Bronchus fibroblast of lung (primary cell): ENCODE measurements at places on chromosomes 13 and 19. TPM values are rescaled to one million over a fixed set of nuclear protein-coding genes. Genes with fewer than 3 reads are reported as not detected.

The ZNF382 gene
- total RNA-seq = 5.4 and 6.2 TPM in 2 replicates

The LGI4 gene
- total RNA-seq = not detected in 2 replicates

The SMARCA4 gene
- total RNA-seq = 85.2 and 97.4 TPM in 2 replicates

The KLK14 gene
- total RNA-seq = not detected in 2 replicates

The LATS2 gene
- total RNA-seq = 10.3 and 10.9 TPM in 2 replicates

The PLIN5 gene
- total RNA-seq = not detected in 2 replicates

The CD22 gene
- under 0.01 TPM in 1 of 2 replicates, not detected in the other for total RNA-seq

The KCNN1 gene
- 0.15 and 0.34 TPM in 2 replicates for total RNA-seq

The PRR20E gene
- total RNA-seq = not detected in 2 replicates

The CPAMD8 gene
- total RNA-seq = 0.45 and 0.50 TPM in 2 replicates

The LHB gene
- 0.45 TPM in 1 of 2 replicates, not detected in the other for total RNA-seq

The IZUMO1 gene
- total RNA-seq = under 0.01 TPM in 1 of 2 replicates, not detected in the other

The TMEM59L gene
- total RNA-seq = under 0.01 TPM in 1 of 2 replicates, not detected in the other

The LYPD5 gene
- 0.89 TPM in 1 of 2 replicates, not detected in the other for total RNA-seq

The GAPDHS gene
- not detected in 2 replicates for total RNA-seq

The NFIX gene
- total RNA-seq = 41.0 and 42.9 TPM in 2 replicates

The ZNF285 gene
- total RNA-seq = 1.5 and 1.8 TPM in 2 replicates

The IZUMO2 gene
- total RNA-seq = not detected in 2 replicates

The RFPL4A gene
- total RNA-seq = not detected in 2 replicates

The ZNF729 gene
- not detected in 2 replicates for total RNA-seq

The KLK4 gene
- total RNA-seq = not detected in 2 replicates

The STOML3 gene
- total RNA-seq = not detected in 2 replicates

The GNG7 gene
- under 0.01 and 0.15 TPM in 2 replicates for total RNA-seq

The BRSK1 gene
- 4.9 and 5.8 TPM in 2 replicates for total RNA-seq

The CCL25 gene
- not detected in 2 replicates for total RNA-seq

The CEACAM7 gene
- not detected in 2 replicates for total RNA-seq

The EEF2 gene
- total RNA-seq = 2,452 and 2,593 TPM in 2 replicates

The FXYD3 gene
- not detected in 2 replicates for total RNA-seq

The THSD8 gene
- total RNA-seq = not detected in 2 replicates

The ZAR1L gene
- total RNA-seq = not detected in 2 replicates

The FAM174C gene
- 57.2 and 66.0 TPM in 2 replicates for total RNA-seq
